ENCODE measurements at places on chromosomes 12 and 14.
A peak's percentile ranks its signal among the peaks of the same experiment; 100 is the strongest.

DNA sequence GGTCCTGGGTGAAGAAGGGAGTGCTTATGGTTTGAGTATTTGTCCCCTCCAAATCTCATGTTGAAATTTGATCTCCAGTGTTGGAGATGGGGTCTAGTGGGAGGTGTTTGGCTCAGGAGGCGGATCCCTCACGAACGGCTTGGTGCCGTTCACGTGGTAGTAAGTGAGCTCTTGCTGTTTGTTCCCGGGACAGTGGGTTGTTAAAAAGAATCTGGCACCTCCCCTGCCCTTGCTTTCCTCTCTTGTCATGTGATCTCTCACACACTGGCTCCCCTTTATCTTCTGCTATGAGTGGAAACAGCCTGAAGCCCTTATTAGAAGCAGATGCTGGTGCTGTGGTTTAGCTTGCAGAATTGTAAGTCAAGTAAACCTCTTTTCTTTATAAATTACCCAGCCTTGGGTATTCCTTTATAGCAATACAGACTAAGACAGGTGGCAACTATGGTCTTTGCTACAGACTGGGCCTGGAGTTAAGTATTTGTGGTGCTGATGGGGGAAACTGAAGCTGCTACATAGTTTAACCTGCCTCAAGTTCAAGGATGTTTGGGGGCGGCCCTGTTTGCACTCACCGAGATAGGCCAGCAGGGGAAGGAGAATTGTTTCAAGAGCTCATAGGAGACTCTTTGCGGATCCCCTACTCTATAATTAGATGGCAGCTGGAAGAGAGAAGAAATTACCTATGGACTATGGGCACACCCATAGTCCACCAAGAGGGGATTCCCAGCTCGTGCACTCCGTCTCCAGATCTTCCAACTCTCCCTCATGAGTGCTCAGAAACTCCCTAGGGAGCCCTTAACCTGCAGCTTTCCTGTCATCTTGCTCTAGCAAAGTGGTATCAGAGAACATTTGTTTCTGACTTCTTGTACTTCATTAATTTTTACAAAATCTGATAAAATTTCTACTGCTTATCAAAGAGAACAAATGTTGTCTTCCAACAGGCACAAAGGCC lies 164.6 kb downstream of the SLC15A5 start:
- DNase-seq, result no peak

DNA sequence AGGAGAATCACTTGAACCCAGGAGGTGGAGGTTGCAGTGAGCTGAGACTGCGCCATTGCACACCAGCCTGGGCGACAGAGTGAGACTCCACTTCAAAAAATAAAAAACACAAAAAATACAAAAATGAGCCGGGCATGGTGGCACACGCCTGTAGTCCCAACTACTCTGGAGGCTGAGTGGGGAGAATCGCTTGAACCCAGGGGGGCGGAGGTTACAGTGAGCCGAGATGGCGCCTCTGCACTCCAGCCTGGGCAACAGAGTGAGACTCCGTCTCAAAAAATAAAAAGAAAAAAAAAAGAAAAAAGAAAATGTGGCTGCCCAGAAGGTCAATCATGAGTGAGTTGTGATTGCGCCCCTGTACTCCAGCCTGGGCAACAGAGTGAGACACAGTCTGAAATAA lies 9.2 kb downstream of the DNAJC22 start:
- DNase-seq, result no peak

DNA sequence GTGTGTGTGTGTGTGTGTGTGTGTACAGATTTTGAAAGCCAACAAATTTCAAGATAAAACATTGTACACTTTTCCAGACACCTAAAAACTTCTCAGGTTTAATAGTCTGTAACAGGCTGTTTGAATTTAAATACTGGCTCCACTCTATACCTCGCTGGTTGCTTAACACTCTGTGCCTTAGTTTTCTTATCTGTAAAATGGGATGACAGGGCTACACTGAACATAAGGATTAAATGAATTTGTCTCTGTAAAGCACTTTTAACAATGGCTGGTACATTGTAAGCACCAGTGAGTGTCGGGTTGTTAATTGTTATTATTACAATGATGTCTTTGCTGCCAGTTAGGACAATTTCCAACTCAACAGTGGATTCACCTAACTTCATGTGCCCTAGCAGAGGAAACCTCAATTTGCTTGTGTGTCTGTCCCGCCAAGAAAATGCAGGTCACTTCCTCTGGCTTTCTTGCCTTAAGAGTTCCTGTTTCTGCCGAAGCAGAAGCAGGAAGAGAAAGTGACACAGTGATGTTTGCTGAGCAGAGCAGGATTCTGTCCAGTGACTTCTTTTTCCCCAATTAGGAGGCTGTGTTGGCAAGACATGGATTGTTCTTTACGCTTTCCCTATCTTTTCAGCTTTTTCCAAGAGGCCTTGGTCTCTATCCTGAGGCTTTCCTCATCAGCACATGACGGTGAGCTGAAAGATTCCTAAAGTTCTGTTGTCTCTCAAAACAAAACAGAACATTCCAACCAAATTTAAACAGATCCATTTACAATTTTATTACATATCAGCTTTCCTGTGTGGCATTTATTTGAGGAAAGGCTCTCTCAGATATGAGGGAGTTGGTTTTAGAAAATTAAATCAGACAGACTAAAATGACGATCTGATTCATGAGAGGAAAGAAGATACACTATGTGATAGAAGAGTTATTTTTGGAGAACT lies 154.1 kb upstream of the ATP2B1 start:
- DNase-seq, result no peak

GRCh38 chr12:5796171-5796958 lies 148.7 kb downstream of the ANO2 start:
- DNase-seq, result peak; percentile 52

DNA sequence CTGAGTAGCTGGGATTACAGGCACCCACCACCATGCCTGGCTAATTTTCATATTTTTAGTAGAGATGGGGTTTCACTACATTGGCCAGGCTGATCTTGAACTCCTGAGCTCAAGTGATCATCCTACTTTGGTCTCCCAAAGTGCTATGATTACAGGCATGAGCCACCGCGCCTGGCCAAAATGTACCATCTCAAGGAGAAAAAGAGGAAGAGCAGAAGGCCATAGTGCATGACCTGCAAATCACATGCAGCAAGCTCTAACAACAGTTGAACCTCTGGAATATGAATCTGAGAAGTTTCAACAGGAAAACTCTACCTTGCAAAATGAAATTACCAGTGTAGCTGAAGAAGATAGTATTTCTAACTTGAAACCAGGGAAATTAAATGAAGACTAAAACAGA lies 17.1 kb upstream of the SERPINA1 start:
- DNase-seq, result no peak
